ENCODE measurements at places on chromosomes 6 and 20.

- DNase-seq, result no peak
Observed at GRCh38 chr20:63280929-63281545, 8.4 kb downstream of the ARFGAP1 start.

GRCh38 chr6:110492584-110492983 is 16.2 kb upstream of the SLC22A16 start:
- DNase-seq, result no peak

DNA sequence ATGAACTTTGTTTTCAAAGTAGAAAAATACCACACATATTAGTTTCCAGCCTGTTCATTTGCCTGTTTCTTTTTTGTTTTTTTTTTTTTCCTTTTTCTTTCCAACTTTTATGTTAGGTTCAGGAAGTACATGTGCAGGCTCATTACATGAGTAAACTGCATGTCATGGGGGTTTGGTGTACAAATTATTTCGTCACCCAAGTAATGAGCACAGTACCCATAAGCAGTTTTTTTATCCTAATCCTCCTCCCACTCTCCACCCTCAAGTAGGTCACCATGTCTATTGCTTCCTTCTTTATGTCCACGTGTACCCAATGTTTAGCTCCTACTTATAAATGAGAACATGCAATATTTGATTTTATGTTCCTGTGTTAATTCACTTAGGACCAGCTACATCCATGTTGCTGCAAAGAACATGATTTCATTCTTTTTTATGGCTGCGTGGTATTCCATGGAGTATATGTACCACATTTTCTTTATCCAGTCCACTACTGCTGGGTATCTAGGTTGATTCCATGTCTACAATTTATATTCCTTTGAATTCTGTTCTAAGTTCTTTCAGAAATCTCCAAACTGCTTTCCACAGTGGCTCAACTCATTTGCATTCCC is 31.8 kb downstream of the SNX14 start:
- no peak for DNase-seq

DNA sequence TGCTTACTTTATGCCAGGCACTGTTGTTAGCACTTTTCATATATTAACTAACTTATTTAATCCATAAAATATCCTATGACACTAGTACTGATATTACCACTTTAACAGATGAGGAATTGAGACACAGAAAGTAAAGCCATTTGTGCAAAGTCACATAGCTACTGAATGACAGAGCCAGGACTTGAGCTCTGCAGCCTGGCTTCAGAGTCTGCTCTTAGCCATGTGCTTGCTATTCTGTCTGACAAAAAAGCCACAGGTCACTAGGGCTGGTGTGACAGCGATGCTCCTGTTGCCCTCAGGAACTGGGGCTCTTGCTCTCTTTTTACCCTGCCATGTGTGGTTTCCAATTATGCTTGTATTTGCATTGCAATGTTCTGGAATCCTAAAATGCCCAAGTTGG is 44.7 kb upstream of the RNF8 start:
- DNase-seq, result no peak

DNA sequence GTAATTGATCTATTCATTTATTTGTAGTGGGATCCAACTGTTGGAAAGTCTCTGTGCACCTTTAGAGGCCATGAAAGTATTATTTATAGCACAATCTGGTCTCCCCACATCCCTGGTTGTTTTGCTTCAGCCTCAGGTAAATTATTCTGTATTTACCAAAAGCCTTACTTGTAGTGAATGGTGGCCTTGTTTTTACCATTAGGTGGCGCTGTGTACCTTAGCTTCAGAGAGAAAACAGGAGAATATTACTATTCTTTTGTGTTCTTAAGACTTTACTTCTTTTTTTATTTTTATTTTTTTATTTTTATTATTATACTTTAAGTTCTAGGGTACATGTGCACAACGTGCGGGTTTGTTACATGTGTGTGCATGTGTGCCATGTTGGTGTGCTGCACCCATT is 23.7 kb downstream of the PEX7 start:
- peak; percentile 57 for DNase-seq

DNA sequence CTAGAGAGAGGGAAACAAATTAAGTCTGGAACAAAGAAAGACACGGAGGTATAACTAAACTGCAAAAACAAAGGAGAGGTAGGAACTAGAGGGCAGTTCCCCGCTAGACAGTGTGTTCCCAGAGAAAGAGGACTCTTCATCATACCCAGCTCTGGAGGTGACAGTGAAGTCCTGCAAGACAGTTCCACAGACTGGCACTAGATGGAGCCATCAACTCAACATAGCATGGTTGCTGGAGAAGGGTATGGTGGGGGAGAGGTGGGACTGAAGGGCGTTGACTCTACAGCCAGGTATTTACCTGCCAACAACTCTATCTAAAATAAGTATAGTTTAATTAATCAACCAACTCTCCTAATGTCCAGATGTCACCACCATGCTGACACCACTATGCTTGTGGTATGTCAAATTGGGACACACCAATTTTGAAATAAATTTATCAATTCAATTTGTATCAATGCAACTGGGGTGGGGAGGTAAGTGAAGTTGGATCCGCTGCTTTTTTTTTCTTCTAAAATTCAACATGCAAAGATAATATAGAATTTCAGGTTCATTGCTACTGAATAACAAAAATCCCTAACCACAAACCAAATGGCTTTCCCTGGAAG is 9.7 kb downstream of the BACH2 start:
- peak; percentile 77 for DNase-seq

DNA sequence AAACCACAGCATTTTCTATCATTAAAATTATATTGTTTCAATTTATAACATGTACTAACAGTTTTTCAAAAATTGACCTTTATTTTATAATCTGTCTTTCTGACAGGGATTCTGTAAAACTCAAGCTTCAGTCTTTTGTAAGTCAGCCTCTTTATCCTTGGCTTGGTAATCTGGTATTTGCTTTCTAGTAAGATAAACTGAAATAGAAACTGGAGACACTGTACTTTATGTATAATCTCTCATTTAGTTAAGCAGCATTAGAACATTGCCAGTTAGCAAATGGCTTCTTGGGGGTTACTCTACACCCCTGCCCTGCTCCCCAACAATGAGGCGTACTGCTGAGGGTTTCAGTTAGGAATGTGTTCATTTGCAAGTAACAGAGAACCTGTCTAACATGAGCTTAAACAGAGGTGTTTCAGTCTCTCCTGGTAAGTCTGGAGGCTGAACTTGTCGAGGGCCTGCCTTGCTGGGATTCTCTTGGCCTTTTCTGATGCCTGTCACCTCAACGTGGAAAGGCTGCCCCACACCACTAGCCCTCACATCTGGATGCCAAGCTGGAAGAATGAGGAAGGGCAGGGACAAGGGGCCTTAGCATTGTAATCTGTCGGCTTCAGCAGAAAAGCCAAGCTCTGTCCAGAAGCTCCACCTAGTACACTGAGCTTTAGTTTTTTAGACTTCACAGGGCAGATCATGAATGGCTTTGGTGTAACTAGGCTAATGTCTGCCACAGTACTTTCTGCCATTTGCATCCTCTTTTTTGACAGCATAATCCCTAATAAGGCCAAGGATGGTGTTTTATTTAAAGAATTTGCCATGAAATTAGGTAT is 34.8 kb downstream of the SH3BGRL2 start:
- no peak for DNase-seq

- DNase-seq, result peak; percentile 34
Observed at GRCh38 chr20:32281711-32282110, 4.3 kb downstream of the KIF3B start.

DNA sequence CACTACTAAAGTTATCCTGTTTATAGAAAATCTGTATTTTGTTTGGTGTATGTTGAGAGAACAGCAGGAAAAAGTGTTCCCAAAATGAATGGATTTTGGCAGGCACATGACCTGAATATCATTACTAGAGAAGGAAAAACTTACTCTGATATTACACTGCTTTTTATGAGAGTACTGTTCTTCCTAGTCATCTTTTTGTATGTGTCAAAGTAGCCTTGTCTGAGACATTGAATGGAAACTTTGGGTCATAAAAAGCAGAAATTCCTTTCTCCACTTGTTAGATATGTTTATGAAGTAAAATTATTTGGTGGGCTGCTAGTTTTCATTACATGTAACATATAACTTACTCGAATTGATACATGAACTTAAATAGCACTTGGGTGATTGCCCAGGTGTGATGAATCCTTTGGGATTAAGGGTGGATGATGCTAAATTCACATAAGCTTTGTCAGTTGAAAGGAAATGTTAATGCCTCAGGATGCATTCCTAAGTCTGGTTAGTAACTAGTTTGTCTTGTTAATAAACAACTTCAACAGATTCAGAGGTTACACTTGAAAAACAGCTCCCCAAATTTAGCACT is 206.7 kb downstream of the CENPW start:
- no peak for DNase-seq

DNA sequence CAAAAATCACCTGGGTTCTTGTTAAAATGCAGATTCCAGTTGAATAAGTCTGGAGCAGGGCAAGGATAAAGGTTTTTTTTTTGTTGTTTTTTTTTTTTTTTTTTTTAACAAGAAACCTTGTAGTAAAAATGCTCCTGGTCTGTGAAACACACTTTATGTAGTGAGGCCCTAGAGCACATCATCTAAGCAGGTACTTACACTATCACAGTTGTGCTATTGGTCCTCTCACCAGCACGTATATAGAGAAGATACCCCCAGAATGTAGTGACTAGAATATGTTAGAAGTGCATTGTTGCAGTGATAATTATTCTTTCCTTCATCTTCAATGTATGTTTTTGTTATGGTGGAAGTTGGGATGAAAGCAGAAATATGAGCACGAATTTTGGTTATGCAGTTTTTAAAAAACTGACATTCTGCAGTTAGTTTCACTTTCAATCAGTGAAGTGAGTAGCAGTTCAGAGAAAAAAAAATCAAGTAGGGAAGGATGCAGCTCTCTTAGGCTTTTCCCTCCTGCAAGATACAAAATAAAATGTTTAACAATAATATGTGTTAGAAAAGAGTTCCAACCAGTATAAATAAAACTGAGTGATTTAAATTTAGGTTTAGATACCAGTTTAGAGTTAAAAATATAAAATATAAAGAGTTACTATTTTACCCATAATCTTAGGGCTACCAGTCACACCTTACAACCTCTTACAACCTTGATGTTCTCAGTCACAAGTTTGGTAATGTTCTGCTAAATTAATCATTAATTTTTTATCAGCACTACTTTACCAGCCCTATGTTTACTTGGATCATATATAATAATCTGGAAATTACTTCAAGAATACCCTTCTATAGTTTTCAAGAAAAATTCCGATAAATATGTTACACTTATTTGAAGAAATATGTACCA is 9.2 kb upstream of the DEFB113 start:
- DNase-seq, result no peak

GRCh38 chr6:40330301-40330721 is 256.9 kb downstream of the LRFN2 start:
- DNase-seq, result no peak

DNA sequence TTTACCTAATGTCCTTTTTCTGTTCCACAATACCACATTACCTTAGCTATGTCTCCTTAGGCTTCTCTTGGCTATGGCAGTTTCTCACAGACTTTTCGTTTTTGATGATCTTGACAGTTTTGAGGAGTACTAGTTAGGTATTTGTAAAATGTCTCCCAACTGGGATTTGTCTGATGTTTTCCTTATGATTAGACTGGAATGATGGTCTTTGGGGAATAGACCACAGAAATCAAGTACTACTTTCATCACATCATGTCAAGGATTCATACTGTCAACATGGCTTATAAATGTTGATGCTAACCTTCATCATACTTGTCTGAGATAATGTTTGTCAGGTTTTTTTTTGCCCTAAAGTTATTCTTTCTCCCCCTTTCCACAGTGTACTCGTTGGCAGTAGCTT is 78.2 kb upstream of the FOXO3 start:
- DNase-seq, result no peak

- no peak for DNase-seq
Observed at GRCh38 chr20:57000441-57000968, 265.9 kb downstream of the BMP7 start.

DNA sequence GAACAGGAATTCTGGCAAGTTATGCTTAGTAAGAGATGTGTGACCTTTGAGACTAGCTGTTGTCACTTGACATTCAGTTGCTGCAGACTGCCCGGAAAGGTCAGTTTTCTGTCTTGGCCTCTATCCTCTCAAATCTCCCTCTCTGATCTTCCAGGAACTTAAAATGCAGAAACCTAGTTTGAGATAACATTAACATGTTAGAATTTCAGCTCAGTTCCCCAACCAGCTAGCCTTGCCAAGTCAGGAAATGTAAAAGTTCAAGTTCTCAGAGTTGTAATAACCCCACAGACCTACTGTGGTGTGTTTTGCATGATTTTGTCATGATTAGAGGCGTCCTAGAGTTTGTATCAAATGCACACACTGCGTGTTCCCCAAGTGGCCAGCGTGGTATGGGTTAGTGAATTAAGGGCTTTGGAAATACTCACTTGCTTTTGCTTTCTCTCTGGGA is 46.6 kb downstream of the DUSP22 start:
- DNase-seq, result no peak

DNA sequence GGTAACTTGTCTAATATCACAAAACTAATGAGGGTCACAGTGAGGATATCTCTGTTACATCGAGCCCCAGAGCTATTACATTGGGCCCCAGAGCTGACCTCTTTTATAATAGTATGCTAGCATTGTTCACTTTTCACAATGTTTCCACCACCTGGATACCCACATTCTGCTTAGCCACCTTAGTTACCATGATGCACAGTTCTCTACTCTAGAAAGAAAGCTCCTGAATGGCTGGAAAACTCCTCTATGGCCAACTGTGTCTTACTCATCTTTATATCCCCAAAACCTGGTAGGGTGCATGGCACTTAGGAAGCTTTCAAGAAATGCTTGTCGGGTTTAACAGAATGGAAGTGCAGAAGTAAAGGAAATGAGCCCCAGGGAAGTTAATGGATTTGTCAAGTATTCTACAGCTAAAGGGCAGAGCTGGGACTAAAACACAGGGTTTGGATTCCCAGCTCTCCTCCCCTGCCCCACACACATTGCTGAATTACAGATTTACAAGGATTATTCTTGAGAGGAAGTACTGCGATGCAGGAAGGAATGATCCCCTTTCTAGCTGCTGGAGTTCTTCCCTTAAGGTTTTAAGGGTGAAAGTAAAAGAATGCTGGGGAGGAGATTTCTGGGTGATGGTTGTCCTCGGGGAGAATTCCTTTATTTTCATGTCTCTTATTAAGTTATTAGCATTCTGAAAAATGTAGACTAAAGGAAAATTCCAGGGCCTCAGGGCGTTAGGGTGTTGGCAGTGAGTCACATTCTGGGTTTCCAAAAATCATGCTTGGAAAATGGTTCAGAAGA is 16.1 kb upstream of the HINT3 start:
- no peak for DNase-seq

GRCh38 chr20:5887386-5887785 is 62.9 kb downstream of the TRMT6 start:
- no peak for DNase-seq

GRCh38 chr6:39909701-39910100 is 24.6 kb downstream of the MOCS1 start:
- DNase-seq, result no peak

GRCh38 chr6:57265755-57266221 is 43.7 kb upstream of the RAB23 start:
- DNase-seq, result peak; percentile 78

DNA sequence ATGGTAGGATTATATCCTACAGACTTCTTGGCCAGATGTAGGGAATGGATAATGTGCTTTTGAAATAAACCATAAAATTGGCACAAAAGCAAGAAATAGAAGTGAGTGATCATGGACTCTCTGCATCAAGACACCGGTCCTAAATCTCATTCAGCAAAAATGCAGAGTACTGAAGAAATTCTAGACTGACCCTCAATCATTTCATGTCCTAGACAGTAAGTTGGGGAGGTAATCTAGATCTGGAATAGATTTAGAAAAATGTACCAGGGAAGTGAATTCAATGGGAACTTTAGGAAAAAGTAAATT is 69.7 kb upstream of the ADTRP start:
- no peak for DNase-seq

Measured in activated CD4-positive, alpha-beta T cell treated with anti-CD3 and anti-CD28 coated beads, Interleukin-10, Interleukin-2, amounts not matched to agents 100 ng/mL and 50 ng/mL, durations not matched to agents 16 hours and 8 hours (primary cell).